Pancreas (tissue), 10 donors: ENCODE measurements at places on chromosomes 11 and 22.
A peak's percentile ranks its signal among the peaks of the same experiment; 100 is the strongest.

GRCh38 chr22:25448435-25449051 lies 115.9 kb upstream of the GRK3 start:
- DNase-seq: no peak

DNA sequence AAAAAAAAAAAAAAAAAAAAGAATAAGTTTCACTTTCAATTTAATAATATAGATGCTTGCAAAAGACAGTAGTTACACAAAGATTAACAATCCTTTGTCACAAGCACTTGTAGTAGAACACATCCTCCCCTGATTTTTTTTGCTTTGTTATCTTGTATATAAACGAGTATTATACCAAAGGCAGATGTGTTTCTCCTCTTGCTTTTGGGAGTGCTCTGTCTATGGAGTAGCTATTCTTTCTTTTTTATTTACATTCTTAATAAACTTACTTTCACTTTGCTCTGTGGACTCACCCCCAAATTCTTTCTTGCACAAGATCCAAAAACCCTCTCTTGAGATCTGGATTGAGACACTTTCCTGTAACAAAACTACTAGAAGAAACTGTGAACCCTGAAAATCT lies 3.4 kb upstream of the MRPL16 start:
- DNase-seq: no peak

DNA sequence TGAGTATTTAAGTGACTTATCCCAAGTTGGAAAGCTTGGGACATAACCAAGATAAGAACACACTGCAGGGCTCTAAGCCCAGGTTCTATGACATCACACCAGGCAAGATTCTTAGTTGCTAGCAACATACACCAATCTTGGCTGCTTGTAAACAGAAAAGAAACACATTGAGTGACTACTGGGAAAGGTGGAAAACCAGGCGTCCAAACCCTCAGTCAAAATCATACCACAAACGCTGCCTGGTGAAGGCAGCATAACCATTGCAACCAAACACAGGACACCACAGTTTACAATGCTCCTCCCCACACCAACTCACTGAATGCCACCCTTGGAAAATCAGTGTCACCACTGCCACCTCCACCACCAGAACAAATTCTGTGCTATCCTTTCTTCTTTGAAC lies 379.9 kb downstream of the TTC28 start:
- no peak for DNase-seq

DNA sequence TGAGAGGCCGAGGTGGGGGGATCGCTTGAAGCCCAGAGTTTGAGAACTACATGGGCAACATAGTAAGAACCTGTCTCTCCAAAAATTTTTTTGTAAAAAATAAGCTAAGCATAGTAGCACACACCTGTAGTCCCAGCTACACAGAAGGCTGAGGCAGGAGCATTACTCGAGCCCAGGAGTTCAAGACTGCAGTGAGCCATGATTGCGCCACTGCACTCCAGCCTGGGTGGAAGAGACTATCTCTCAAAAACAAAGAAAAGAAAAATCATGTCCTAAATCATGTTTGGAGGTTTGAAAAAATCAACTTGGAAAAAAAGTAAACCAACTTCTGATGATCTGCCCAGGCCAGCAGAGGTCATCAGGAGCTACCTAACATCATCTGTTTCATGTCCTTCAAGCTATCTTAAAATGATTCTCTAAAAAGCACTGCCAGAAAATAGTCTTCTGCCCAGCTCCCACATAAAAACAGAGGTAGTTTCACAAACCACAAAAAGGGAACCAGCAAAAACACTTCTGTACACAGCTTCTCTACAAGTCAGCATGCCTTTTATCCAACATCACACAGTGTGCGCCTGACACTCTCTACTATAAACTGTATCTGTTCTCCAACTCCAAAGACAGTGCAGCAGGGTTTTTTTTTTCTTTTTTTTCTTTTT lies 165.0 kb downstream of the SOX6 start:
- DNase-seq: no peak

GRCh38 chr22:50167689-50168489 lies 2.6 kb upstream of the PANX2 start:
- DNase-seq: peak; percentile 11
